Right cardiac atrium (tissue), 5 donors: ENCODE measurements at places on chromosomes 2 and 18. TPM values are rescaled to one million over a fixed set of nuclear protein-coding genes. Genes with fewer than 3 reads are reported as not detected.

DNA sequence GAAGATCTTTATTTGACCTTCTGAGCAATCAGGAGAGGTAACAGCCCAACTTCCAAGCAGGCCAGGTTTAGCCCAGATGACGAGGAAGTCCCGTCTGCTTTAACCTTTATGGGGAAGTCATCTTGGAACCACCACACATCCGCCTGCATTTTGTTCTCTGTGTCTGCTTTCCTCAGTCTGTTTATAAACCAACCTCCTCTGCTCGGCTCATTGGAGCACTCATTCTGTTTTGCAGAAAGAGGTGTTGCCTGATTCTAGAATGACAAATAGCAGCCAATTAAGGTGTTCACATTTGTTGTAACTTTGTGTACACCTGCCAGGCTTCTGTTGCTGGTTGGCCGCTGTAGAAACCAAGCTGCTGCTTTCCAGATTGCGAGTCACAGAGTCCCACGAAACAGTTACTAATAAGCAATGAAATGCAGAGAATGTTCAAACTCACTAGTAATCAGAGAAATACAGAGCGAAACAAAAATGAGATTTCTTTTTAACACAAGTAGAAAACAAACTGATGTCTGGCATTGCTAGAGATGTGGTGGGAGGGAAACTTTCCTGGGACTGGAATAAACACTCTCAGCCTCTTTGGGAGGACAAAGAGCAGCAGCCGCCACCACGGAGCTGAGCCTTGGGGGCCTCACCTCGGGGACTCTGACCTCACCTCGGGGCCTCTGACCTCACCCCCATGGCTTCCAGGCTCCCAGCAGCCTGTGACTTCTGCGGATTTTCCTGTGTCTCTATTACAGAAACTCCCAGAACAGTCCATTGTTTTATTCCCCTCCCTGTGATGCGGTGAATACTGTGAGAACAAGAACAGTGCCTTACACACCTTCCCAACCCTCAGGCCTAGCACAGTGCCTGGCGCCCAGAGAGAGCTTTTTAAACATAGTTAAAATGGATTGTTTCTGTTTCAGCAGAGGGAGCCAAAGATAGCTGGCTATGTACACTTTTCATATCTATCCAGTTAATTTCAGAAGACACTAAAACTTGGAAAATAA lies 64.0 kb downstream of the MBP start:
- no peak for DNase-seq

GRCh38 chr2:232497348-232497747 lies 9.7 kb upstream of the ECEL1 start:
- DNase-seq, result peak; percentile 16

DNA sequence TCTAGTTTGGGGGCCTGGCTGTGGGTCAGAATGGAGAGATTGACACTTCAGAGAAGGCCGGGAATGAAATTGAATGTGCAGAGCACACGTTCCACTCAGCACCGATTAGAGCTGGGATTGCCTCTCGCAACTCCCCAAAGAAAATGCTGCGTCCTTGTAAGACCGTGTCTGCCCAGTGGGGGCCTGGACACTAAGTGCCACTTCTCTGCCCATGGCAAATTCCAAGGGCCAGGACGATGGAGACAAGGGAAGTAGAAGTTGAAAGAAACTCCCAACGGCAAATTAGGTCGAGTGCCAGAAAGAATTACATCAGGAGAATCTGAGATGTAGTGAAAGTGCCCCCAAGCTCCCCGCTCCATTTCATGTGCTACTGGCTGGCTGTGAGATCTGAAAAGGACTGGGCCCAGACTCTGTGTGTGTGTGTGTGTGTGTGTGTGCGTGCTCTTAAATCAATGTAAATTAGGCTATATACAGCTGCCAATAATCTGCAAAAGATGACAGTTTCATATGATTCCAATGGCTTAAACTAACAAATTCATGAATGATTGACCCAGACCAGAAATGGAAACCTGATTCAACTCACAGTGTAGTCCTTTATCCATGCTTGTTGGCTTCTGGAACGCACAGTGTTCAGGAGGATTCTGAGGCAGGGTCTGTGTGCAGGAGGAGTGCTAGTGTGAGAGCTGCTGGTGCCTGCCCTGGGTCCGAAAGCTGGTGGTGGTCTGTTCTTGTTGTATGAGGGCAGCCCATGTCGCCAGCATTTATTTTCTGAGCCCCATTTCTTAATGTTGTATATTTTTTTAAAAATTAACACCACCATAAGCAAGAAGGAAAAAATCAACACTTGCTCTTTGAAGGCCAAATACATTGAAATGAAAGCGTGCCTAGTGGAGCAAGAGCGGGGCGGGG lies 234.3 kb downstream of the AGAP1 start:
- no peak for DNase-seq

DNA sequence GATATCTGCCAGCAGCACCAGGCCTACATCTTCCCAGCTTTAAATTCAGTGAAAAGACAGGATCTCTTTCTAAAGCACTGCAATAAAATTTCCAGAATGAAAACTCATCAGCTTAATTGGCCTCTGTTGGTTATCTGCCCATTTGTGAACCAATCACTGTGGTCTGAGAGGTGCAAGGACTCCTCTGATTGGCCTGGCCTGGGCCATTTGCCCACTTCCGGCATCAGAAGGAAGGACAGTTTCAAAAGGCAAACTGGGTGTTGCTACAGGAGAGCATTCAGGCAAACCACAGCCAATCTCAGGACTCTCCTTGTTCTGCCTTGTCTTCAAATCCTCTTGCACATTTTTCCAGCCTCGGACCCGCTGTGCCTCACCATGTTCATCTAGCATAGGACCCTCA lies 163.9 kb upstream of the CCDC150 start:
- DNase-seq, result no peak

GRCh38 chr2:232888839-232889529 lies 18.9 kb downstream of the SNORC start:
- DNase-seq, result no peak

GRCh38 chr2:193538061-193538460 lies 1343.3 kb upstream of the TMEFF2 start:
- DNase-seq, result no peak

DNA sequence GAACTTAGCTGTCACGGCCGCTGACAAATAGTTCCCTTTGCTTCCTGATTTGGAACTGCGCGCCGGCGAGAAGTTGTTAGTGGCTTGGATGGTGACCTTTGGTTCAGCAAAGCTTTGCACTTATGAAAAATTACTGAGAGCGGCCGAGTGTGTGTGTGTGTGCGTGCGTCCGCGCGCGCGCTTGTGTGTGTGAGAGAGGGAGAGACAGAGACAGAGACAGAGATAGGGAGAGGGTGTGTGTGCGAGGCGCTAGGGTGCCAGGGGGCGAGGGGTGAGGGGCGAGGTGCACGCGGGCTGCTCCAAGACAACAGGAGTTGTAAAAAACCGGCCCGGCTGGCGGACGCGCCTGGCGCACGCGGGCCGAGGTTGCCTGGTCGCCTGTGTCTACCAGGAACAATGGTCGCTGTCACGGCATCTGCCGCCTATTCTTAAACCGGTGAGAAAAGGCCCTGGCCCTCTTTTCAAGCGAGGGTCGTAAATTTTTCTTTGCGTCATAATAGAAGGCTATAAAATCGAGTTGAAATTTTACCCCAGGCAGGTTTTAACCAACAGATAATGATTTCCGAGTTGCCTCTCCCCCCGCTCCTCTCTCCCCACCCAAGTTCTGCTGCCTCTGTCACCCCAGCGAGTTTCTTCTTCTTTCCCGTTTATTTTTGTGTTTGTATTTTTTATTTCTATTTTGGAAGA lies 535 bp downstream of the HOXD3 start:
- no peak for DNase-seq

DNA sequence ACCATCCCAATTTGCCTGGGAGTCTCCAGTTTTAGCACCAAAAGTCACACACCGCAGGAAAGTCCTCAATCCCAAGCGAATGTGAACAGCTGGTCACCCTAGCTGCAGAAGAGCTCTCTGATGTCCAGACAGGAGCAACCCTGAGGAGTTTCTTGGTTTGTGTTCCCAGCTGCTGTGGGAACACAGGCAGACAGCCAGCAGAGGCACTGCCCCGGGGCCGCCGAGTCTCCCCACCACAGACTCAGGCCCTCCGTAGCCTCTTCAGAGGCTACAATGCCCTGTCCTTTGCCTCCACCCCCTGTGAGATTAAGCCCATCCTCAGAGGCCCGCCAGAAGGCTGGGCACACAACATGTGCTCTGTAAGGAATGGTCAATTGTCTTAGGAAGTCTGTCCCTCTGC lies 111.5 kb downstream of the TTC32 start:
- DNase-seq, result no peak

GRCh38 chr2:170972296-170973224 lies 43.5 kb downstream of the GORASP2 start:
- no peak for DNase-seq

GRCh38 chr18:74249181-74249968 lies 42.4 kb downstream of the CYB5A start:
- DNase-seq, result no peak

The ZNF519 gene
- total RNA-seq, result 4.3 TPM

The FAM124B gene
- total RNA-seq, result 2.1 TPM

The MYOM1 gene
- total RNA-seq, result 377 TPM

The PRSS56 gene
- 0.11 TPM for total RNA-seq
